ENCODE measurements at places on chromosomes 3 and 15.

GRCh38 chr3:39144095-39144747 lies 9.2 kb downstream of the CSRNP1 start:
- no peak for DNase-seq

DNA sequence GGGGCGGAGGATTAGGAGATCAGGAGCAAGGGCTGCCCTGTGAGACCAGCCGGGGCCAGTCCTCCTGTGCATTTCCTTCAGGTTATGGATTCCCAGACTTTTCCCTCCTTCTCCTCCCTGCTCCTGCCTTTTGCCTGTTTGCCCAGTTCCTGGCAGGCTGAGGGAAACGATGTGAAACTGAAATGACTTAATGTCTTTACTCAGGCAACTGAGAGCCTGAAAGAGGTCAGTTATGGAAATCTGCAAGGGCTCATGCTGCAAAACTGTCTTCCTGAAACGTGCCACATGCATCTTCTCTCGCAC lies 57.2 kb downstream of the MESD start:
- no peak for DNase-seq

- no peak for DNase-seq
These were observed 83.1 kb downstream of the PGPEP1L start for GRCh38 chr15:98924401-98925049.

DNA sequence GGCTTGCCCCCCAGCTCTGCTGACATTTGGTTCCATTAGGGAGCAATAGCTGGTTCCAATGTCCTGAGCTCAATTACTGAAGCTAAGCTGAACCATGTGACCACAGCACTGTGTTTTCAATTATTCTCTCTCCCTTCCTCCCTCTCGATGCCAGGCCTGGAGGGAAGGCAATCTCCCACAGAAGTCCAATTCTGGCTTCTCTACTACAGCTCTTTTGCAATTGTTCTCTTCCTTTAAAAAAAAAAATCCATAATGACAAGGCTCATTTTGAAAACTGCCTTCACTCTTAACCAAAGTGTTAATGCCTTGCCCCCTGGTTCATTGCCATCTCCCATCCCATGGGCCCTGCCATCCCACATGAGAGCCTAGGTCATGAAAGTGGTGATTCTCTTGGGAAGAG lies 24.8 kb downstream of the IL16 start:
- no peak for DNase-seq

- peak; percentile 82 for DNase-seq
These were observed at the start of gene EOGT for GRCh38 chr3:69013253-69014021. EOGT (minus strand) TSS chr3:69013684; CDS start chr3:69009846, 3,838 bp downstream.

- DNase-seq, result no peak
These were observed 55.3 kb downstream of the TRAT1 start for GRCh38 chr3:108877901-108878300.

DNA sequence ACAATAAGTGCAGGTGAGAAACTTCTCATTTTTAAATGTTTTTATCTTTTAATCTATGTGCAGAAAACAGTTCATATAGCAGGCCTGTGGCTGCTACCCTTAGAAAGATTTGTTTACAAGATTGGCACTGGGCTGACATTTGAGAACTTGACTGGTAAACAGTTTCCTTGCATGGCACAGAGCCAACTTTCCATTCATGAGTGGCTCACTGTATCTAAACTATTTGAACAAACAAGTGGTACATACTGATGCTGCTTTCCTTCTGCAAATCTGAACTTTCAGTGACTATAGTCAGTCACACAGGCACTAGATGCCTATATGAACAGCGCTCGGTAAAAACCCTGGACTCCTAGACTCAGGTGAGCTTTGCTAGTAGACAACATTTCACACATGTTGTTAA lies 6.3 kb upstream of the GTPBP8 start:
- DNase-seq, result no peak

DNA sequence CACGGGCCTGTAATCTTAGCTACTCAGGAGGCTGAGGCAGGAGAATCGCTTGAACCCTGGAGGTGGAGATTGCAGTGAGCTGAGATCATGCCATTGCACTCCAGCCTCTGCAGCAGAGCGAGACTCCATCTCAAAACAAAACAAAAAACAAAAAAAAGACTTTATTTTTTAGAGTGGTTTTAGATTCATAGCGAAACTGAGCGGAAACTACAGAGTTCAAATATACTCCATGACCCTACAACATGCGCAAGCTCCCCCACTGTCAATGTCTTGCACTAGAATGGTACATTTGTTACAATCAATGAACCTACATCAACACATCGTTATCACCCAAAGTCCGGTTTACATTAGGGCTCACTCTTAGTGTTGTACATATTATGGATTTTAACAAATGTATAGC lies 2.2 kb upstream of the CRTAP start:
- DNase-seq, result no peak

DNA sequence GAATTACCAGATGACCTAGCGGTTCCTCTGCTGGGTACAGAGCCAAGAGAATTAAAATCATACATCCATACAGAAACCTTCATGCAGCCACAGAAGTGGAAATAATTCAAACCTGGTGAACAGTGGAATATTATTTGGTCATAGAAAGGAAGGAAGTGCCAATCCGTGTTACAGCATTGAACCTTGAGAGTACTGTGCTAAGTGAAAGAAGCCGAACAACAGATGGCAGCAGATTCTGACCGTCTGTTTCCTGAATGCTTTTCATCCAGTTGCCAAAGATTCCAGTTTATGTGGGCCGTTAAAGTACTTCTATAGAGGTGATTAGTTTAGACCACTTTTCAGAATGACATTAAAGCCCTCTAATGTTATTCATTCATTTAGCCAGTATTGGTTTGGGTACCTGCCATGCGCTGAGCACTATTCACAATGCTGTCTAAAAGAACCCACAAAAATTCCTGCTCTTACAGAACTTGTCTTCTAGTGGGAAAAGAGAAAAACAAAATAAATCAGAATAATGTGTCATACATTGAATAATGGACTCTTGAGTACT lies 45.8 kb upstream of the SENP5 start:
- no peak for DNase-seq

DNA sequence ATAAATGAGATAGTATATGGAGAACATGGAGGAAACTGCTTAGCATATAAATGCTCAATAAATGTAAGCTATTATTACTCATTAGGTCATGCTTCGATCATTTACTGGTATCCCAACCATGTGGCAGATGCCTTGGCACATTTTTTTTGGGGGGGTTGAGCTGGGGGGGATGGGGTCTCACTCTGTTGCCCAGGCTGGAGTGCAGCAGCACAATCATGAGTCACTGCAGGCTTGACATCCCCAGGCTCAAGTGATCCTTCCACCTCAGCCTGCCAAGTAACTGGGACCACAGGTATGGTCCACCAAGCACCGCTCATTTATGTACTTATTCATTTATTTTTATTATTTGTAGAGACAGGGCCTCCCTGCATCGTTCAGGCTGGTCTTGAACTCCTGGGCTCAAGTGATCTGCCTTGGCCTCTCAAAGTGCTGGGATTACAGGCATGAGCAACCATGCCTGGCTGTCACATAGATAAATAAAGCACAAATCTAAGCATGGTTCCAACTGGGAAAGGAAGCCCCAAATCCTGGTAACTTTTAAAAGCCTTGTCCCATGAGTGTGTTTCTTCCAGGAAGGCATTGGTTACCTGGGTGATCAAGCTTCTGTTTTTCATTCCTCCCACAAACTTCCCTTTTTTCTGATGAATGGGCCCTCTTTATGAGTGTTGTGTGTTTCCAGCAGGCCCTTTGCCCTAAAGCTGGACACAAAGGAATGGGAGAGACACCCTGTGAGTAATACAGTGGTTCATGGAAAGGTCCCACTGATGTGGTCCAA lies 147.4 kb upstream of the UMPS start:
- DNase-seq, result no peak

GRCh38 chr15:53982071-53982680 lies 3.9 kb downstream of the UNC13C start:
- DNase-seq, result no peak

DNA sequence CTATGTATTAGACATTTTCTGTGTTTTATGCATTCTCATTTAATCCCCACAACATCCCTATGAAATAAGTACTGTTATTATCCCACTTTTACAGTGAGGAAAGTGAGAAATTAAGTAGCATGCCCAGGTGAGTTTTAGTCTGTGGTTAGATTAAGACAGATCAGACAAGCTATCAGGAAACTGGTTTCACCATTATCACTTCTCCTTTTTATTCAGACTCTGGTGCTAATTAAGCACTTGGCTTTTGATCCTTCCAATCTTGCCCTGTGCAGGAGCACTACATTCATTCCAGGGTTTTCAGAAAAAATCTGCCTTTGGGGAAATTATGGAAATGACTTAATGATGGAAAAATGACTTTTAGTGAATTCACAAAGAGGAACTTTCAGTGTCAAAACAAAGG lies 115.2 kb downstream of the TMEM108 start:
- no peak for DNase-seq

GRCh38 chr3:158935846-158936245 lies 134.0 kb downstream of the MFSD1 start:
- DNase-seq, result no peak

- DNase-seq, result no peak
These were observed 13.2 kb upstream of the NMB start for GRCh38 chr15:84671211-84671610.

DNA sequence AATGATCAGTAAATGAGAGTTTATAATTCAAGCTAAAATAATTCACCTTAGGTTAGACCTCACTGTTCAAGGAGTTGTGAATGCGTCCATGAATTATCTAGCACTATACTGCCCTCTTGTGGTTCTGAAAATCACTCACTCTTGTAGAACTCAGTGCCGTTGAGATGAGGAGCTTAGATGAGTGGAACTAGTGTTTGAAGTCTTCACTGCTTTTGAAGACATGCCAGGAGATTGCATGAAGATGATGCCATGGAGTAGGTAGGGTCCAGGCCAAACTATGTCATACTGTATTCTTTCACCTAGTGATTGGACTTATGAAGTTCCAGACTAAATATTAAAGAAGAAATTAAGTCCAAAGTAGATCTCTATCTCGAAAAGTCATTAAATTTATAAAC lies 28.8 kb downstream of the LYSMD4 start:
- no peak for DNase-seq

- DNase-seq, result no peak
These were observed 11.0 kb upstream of the ZNF662 start for GRCh38 chr3:42894698-42895579.

DNA sequence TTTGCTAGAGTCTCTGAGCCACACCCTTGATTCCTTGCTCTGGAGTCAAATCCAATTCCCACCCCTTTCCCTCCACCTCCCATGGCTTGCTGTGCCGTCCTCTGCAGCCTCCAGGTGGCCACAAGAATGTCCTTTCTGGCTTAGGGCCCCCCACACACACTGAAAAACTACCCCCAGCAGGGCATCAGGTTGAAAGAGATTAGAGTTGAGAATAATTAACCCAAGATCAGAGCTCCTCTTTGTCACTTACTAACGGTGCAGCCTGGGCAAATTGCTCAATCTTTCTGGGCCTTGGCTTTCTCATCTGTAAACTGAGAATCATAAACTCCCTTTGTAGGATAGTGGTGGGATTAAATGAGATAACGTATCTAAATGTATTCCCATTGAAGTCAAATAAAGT lies 78.5 kb downstream of the MRPL46 start:
- no peak for DNase-seq

GRCh38 chr3:40924559-40925141 lies 274.7 kb upstream of the CTNNB1 start:
- DNase-seq, result no peak

DNA sequence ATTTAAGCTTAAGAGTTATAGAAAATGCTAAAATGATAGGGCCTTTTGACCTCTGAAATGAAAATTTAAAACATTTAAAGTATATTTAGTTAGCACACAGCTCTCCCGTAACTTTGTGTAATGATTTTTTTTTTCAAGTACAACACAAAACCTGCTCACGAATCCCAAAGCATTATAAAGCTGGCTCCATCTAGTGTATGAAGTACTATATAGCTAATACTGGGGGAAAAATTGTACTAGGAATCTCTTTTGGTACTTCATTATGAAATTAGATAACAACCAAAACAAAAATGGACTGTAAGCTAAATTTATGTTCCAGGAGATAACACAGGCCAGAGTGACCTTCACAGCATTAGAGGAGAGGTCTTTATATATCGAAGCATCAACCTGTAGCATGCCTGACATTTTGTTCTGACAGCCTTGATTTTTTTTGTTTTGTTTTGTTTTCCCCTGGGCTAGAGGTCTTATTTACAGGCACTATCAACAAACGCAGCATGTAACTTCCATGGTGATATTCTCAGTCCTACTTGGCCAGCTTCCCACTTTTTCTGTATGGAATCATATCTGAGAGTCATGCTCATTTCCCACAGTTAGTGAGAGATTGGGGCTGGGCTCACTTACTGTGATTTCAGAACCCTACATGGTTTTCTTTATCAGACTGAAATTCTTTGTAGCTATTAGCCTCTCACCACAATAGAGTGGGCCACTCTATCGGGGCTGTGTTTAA lies 116.3 kb downstream of the MITF start:
- no peak for DNase-seq

DNA sequence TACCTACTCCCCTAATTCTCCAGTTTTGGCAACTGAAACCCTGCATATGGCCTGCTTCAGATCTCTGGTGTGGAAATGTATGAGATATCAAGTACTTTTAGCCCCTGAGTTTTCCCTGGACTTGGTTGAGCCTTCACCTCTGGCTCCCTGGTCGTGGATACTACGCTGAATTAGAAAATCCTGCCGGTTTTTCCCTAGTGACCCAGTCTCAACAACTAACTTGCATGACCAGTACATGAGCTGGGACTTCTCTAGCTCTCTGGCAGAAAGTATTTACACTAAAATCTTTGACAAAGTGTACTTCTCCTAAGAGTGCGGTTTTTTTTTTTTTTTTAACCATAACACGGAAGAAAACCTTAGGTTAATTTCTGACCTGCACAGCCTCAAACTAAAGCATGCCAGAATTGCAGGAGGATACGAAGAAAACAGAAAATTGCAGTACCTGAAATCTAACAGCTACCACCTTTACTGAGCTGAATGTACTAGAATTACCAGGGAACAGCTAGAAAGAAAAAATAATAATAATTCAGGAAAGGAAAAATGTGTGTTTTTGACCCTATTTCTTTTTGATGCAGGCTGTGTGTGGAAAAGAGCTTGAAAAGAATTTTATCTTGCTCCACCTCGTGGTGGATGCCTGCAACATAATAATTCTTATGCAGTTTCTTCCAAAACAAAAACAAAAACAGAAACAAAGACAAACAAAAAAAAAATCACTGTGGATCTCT lies 165.6 kb downstream of the GMNC start:
- DNase-seq, result no peak

DNA sequence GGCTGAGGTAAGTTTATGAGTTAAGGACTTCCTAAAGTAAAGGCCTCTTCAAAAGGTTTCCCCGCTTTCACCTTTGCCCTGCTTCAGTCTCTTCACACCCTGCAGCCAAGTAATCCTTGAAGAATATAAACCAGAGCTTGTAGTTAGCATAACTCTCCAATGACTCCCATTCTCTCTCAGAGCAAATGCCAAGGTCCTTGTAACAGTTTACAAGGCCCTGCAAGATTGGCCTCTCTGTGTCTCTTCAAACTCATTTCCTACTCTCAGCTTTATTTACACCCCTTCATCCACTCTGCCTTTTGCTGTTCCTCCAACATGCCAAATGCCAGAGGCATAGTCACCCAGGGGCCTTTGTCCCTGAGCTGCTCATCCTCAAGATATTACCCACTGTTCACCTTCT lies 60.5 kb upstream of the MME start:
- no peak for DNase-seq

All from stimulated activated CD4-positive, alpha-beta T cell treated with anti-CD3 and anti-CD28 coated beads, Interleukin-12 subunit alpha, Interleukin-12 subunit beta, amount 100 ng/mL, for 4 hours (primary cell).